Stimulated activated CD4-positive, alpha-beta T cell treated with anti-CD3 and anti-CD28 coated beads, Interleukin-2, amount 100 ng/mL, for 48 hours (primary cell): ENCODE measurements at places on chromosomes 2 and 18.
A peak's percentile ranks its signal among the peaks of the same experiment; 100 is the strongest.

GRCh38 chr2:179272406-179273192, 8.0 kb upstream of the SESTD1 start:
- DNase-seq, result no peak

- DNase-seq, result no peak
Measured at GRCh38 chr2:241139531-241140444, 9.5 kb downstream of the PASK start.

GRCh38 chr2:83894976-83895375, 564.1 kb downstream of the SUCLG1 start:
- no peak for DNase-seq

DNA sequence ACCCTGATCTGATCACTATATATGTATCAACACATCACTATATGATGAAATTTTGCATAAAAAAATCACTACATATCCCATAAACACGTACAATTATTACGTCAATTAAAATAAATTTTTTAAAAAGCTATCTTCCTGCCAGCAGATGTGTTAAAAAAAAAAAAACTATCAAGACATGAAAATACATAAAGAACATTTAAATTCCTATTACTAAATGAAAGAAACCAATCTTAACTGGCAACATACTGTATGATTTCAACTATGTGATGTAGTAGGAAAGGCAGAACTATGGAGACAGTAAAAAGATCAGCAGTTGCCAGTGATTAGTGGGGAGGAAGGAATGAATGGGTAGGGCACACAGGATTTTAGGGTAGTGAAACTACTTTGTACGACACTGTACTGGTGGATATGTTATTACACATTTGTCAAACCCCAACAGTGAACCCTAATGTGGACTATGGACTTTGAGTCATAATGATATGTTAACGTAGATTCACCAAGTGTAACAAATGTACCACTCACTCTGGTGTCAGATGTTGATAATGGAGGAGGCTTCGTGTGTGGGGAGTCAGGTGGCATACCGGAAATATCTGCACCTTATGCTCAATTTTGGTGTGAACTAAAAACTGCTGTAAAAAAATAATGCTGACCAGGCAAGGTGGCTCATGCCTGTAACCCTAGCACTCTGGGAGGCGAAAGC, 27.4 kb downstream of the USP34 start:
- no peak for DNase-seq

DNA sequence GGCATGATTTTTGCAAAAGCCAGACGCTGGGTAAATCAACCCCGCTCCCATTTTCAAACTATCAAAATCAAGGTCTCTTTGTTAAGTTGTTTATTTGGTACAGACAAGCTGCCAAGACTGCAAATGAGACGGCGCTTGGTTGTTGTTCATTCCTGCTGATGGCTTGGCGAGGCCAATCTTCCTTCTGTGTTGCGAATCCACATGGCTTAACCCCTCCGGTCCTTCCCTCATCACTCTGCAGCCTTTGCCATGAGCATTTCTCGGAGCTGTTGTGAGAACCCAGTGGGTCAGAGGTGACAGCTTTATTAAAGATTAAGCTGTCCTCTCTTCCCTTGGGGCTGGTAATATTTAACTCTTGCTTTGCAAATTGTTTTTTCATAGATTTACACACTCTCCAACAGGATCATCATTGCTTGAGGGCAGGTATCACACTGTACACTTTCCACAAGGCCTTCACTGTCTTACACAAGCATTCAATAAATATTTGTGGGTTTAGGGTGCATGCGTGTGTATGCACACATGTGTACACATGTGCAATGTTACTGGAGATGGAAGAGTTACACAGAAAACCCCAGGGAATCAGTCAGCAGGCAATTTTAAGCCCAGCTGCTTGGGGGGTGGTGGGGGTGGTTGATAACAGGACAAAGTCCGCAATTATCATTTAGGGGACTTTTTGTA, 27.8 kb upstream of the KCNF1 start:
- DNase-seq, result no peak

DNA sequence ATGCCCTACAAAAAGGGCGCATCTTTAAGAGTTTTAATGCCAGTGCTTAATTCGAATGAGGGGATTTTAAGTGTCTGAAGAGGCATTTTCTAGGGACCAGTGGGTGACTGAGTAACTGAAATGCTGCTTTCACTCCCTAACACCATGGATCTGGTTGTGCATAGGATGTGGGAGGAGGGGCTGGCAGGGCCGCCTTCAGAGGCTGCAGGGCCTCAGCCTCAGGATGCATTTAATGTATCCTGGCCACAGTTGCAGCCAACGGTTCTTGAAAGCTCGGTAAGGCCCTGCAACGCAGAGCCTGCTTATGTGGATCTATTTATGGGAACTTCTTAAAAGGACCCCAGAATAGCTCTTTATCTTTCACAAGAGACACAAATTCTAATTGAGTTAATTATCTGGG, 25.8 kb upstream of the IL18RAP start:
- DNase-seq, result no peak

- no peak for DNase-seq
Measured at GRCh38 chr2:168210895-168211570, 36.4 kb downstream of the STK39 start.

DNA sequence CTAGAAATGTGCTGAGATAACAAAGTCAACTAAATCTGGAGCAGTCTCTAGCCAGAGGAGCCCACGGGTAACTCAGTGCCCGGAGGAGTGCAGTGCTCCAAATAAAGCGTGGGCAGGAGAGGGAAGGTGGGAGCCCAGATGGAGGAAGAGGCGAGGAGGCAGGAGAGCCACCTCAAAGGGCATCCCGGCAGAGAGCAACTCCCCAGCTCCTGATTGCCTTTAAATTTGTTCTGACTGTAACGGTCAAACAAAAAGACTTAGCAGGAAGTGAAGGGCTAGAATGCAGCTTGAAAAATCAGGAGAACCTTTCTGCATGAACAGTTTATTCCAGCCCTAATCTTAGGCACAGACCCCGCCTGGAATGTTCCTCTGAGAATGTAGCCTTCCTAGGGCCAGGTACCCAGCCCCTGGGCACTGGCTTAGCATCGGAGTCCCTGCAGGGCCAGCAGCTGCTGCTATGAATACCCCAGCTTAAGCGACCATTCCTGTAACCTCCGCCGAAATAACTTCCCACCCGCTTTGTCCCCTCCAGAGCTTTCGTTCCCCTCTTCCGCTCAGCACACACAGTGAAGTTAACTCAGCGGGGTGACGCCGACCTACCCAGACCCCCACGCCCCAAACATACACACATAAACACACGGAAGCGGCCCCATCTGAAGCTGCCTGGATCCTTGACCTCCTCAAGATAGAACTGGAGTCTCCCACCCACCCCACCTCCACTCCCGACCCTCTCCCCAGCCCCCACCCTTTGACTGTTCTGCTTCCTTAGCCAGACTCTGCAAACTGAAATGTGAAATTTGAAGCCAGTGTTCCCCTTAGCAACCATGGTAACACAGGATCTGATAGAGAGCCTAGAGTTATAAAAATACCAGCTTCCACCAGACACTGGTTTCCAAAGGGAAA, 123.2 kb downstream of the SMAD7 start:
- no peak for DNase-seq

- no peak for DNase-seq
Measured at GRCh38 chr18:8967573-8967972, 134.9 kb upstream of the NDUFV2 start.

- no peak for DNase-seq
Measured at GRCh38 chr2:198004921-198005829, 200.8 kb downstream of the PLCL1 start.

DNA sequence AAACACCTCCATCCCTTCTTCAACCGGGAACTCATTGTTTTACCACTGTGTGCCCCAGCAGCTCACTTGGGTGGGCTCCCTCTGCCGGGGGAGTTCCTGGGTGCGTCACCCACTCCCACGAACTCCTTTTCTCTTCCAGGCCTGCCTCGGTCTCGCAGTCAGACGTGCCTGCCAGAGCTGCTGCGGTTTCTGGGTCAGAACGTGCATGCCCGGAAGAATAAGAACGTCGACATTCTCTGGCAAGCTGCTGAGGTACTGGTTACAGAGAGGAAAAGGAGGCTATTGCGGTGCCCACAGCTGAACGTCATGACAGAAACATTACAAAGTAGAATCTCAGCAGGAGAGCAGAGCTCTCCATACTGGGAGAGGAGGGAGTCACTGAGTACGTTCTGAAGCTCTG, 35.6 kb downstream of the COA5 start:
- no peak for DNase-seq

DNA sequence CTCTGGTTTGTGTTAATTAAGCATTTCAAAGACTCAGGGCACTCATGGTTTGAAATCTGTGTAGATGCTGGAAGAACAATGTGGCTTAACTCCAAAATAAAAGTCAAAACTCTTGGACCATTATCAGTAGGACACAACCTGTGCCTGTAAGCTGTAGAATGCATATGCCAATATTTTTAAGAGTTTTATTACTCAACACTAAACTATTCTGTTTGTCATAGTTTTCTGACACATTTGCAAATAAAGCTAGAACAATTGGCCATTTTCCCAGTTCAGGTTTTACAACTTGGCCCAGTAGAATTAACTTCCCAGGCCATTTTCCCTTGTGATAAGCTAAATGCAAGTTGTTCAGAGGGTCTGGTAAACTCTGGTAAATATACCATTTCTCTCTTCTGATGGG, 713.1 kb downstream of the CBLN2 start:
- no peak for DNase-seq

DNA sequence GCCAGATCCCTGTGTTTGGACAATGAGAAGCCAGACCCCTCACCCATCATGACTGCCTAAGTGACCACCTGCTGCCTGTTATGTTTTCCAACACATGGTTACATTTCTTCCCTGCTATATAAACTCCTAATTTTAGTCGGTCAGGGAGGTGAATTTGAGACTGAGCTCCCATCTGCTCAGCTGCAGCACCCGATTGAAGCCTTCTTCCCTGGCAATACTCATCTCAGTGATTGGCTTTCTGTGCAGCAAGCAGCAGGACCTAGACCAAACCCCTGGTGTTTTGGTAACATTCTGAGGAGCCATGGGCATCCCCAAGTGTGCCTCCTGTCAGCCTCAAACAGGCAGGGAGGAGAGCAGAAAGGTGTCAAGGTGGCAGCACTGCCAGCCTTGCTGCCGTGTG, 141.2 kb downstream of the CD8B2 start:
- no peak for DNase-seq

DNA sequence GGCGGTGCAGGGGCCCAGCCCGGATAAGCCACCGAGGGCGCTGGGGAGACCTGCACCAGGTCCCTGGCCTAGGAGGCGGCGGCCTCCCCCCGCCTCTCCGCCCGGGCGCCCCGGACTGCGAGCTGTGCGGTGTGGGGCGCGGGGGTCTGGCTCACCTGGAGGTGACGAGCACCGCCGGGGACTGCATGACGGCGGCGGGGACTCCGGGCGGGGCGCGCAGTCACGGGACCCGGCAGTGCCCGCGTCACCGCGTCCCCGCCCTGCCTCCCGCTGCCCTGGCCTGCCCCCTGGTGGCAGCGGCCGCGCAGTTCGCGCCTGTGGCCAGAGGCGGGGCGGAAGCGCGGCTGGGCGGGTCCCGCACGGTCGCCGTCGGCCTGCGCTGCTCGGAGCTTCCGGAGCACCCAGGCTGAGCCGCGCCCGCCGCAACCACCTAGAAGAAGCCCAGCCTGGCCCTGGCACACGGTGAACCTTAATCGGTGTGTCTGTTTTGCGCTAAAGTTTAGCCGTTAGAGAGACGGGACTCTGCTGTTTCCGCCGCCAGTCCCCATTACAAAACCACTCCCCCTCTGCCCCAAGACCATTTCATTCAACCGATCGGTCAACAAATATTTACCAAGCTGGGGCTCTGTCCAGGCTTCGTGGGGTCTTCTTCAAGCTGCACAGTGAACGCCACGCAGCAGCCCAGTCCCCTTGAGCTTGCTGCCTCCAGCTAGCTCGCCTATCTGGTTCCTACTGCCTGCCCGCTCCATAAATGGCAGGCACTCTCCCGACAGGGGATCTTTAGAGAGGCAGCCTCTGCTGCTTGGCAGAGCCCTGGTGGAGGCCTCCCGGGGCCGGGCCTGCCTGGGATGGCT, at the start of gene HS1BP3:
Gene HS1BP3 (minus strand): TSS at position 222 of the 854 bp plus-strand sequence. CDS start 35 bp downstream, at position 187.
- peak; percentile 93 for DNase-seq

DNA sequence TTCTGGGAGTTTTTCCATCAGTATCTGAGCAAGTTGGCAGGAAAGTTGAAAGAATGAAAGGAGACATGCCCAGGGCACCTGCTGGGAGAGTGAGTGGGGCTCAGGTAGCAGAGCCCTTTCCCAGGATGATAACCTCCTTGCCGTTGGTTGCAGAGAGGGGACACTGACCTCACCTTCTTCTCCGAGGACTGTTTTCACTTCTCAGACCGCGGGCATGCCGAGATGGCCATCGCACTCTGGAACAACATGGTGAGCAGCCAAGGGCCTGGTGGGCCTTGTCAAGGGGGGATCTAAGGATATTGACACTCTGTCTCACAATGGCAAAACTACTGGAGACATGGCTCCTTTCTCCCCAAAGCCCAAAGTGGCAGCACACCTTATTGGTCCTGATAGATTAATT, 118.8 kb upstream of the PPP1CB start:
- no peak for DNase-seq

DNA sequence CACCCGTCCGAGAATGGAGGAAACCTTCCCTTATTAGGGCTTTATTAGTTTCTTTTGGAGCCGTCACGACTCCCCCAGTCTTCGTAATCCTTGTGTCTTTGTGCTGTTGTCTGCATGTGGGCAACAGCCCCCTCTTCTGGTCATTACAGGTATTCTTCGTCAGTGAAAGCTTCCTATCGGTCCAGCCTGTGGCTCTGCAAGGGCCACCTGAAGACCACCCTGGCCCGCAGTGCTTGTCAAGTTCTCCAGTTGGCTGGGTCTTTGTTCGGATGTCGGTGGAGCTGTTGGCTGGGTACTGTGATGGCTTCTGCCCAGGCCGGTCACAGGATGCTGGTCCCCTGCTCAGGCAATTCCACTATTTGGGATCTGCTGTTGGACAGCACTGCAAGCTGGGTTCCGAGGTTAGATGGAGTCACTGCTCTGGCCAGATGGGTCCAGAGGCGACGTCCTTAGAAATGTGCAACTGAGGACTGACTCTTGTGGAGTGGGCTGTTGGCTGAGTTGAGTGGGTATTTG, 19.2 kb downstream of the E2F6 start:
- peak; percentile 36 for DNase-seq

DNA sequence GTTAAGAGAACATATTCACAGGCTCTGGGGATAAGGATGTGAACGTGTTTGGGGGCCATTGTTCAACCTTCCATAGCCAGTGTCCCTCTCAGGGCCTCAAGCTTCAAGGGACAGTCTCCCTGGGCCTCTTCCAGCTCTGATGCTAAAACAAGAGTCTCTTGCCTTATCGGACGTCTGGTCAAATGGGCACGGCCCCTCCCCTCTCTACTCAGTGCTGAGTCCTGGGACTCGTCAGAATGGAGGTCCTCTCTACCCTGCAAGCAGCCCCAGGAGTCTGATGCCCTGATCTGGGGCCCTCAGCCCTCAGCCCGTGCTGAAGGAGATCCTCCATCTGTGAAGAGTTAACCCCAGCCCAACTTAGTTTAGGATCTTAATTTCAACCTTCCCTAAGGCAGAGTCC, 198.2 kb downstream of the ZFP36L2 start:
- DNase-seq, result no peak

- DNase-seq, result no peak
Measured at GRCh38 chr18:22349317-22349898, 68.3 kb downstream of the CTAGE1 start.

DNA sequence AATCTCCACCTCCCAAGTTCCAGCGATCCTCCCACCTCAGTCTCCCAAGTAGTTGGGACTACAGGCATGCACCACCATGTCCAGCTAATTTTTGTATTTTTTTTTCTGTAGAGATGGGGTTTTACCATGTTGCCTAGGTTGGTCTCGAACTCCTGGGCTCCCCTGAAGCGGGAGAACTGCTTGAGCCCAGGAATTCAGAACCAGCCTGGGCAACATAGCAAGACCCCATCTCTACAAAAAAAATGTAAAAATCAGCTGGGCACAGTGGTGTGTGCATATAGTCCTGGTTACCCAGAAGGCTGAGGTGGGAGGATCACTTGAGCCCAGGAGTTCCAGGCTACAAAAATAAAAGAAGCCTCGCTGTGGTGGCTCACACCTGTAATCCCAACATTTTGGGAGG, 12.0 kb upstream of the ZNF532 start:
- no peak for DNase-seq
